ENCODE measurements at places on chromosomes 2 and 18.
A peak's percentile ranks its signal among the peaks of the same experiment; 100 is the strongest.

DNA sequence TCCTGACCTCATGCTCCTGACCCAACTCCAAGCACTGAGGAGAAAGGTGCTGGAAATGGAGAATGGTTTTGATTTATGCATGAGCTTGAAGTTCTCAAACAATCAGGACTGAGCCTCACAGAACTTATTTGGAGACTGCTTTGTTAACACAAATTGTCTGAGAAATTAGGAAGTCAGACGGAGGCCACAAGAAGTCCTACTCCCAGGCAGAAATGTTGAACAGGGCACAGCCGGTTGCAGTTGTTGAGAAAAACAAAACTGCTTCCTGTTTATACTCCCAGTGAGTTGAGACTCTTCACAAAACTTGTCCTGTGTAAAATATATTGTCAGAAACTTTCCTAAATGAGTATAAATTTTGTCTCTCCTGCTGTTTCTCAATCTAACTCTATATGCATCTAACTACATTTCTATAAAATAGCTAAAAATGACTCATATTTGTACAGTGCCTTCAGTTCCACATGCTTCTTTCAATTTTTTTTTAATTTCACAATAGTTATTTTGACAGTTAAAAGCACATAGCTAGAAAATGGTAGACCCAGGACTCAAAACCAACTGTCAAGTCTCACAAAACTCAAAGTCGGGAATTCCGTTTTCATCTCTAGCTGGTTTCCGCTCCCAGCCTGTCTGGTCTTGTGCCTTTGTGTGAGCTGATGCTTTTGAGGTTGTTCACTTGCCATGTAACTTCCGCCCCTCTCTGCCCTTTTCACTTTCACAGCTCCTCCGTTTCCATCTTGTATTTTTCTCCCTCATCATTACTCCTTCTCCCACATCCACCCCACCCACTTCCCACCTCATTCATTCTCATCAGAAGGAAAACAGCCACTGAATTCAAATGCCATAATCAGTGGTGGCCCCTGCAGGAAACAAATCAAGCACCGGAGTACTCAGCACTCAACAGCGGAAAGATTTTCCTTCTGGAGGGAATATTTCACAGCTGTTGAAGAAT, 215.0 kb downstream of the SUCLG1 start:
- DNase-seq, result no peak

DNA sequence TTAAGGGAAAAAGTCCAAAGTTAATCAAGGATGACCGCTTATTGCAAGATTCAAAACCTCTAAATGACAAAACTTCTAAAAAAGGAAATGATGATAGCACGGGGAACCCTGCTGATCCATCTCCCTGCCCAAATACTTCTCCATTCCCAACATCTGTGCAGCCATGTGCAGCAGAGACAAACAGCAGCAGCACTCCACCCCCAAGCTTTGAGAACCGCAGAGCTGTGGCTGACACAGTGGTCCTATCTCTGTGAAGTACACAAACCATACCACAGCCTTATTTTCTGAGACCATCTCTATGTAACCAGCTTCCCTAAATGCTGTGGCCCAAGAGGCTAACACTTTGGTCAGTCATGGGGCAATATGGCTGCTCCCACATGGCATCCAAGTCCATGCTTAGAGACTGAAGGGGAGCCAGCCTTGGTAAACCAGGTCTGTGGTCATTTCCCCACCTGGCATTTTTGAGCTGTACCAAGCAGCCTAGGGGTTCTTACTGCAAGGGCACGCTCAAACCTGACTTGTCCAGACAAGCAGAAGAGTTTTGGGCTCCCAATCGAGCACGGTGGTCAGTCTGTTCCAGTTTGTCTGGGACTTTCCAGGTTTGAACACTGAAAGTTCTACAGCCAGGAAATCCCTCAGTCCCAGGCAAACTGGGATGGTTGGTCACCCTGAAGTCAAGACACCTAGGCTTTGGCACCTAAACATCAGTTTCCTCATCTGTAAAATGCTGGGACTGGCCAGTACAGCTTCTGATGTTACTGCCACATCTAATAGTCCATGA, 17.1 kb upstream of the NFE2L2 start:
- DNase-seq, result no peak

- DNase-seq, result peak; percentile 64
These were observed 243.0 kb downstream of the CELF4 start for GRCh38 chr18:37322492-37323035.

GRCh38 chr2:68739595-68740399, 5.2 kb downstream of the ARHGAP25 start:
- DNase-seq, result no peak

- DNase-seq, result no peak
These were observed 57.4 kb upstream of the PGAP1 start for GRCh38 chr2:196983934-196984333.

- DNase-seq, result no peak
These were observed 490.0 kb downstream of the THSD7B start for GRCh38 chr2:137255345-137255744.

DNA sequence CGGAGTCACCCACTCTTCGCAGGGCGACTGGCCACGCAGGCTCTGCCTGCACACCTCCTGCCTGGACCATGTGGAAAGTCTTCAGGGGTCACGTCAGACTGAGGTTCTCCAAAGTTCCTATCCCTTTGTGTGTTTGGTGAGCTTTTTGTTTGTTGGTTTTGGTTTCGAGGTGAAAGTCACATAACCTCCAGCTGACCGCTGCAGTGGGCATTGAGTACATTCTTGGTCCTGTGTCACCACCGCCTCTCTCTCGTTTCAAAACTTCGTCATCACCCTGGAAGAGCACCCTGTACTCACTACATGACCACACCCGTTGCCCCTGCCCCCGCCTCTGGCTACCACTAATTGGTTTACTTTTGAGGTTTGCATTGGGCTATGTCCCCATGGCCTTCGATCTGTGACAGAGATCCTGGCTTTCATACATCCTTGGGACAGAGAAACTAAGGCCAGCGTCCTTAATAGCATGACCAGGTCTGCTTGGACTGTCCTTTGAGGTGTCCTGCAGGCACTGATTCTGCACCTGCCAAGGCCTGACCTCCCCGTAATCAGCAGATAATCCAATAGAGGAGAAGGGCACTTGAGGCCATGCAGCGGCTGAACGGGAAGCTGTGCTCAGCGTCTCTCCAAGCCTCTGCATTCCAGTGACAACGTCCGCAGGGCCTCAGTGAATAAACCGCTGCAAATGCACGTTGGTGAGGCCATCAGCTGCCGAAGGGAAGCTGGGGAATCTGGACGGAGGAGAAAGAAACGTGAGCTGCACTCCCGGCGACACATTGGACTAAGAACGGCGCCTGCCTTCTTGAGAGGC, 46.8 kb downstream of the SH3BP4 start:
- DNase-seq, result no peak

DNA sequence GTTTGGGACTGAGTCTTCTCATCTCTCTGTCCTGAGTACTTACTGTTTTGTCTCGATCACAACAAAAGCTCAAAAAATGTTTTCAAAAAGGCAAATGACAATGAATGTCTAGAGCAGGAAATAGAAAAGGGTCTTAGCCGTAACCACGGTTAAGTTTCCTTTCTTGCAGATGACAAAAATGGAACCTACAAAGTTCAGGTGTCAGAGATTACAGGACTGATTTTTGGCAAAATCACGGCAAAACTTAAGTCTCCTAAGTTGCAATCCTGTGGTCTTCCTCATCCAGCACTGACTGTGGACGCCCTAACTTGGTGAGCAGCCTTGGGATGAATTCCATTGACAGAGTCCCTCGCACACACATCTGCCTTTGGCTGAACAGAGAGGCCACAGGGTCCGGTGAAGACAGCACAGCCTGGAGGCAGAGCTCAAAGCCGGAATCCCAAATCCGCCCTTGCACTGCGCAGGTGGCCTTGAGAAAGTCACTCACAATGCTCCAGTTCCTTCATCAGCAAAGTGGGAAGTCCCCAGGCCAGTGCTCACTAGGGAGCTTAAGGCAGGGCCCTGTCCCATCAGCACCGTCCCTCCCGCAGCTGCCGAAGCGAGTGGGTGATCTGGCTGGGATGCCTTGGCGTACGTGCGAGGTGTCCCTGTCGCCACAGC, 55.2 kb downstream of the EIPR1 start:
- no peak for DNase-seq

Measured in NCI-H1417 (cell line).